NCI-H524 (cell line): ENCODE measurements at places on chromosomes 7 and 10.

- DNase-seq = peak; percentile 7
Measured at GRCh38 chr10:127347202-127347959, 151.0 kb upstream of the INSYN2A start.

DNA sequence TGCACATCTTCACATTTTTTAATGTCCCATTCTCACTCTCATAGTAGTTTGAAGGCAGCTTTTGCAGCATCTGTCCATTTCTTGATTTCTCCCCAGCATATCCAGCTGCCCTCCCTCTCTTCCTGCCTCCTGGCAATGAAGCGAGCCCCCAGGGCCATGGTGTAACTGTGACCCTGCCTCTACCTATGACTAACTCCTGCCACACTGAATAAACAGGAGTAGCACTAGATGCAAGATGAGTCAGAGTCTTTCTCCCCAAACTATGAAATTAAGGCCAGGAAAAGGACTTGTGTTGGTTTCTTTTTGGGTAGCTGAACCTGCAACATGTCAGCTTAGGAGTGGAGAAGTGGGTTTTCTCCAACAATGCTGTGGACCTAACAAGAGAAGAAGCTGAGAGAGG, 329.0 kb downstream of the RNLS start:
- DNase-seq = no peak

DNA sequence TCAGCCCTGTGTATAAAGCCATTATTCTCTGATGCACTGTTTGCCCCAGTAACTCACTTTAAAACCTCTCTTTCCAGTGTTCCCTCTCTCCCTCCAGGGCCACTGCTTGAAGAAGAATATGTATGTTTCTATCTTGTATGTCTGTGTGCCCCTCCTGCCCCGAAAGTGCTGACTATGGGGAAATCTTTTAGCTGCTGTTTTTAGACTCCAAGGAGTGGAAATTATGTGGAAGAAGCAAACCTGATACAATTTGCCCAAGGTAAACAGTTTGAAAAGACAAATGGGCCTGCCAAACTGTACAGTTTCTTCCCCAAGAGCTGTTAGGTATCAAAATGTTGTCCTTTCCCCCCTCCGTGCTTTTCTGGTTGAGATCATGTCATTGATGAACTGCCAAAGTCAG, 3.4 kb downstream of the ADRA2A start:
- no peak for DNase-seq

- DNase-seq = peak; percentile 14
Measured at GRCh38 chr10:29535012-29535777, 99.6 kb downstream of the SVIL start.

- DNase-seq = no peak
Measured at GRCh38 chr10:75166623-75166972, 44.0 kb upstream of the VDAC2 start.
